Stomach (tissue), 19 donors: ENCODE measurements at places on chromosomes 6 and 20. TPM values are rescaled to one million over a fixed set of nuclear protein-coding genes. Genes with fewer than 3 reads are reported as not detected.

Gene LINC00237
- total RNA-seq, result not detected

Gene IP6K3
- total RNA-seq, result 73.5 TPM

Gene PNPLA1
- total RNA-seq, result not detected

Gene CST2
- total RNA-seq, result not detected

Gene ZNF451
- total RNA-seq, result 20.3 TPM

GRCh38 chr20:62359043-62359490, 8.0 kb downstream of the LAMA5 start:
- DNase-seq, result peak; percentile 83

GRCh38 chr6:109255946-109256640, 126.2 kb downstream of the CD164 start:
- DNase-seq, result peak; percentile 56

GRCh38 chr20:59560588-59561227, 43.6 kb upstream of the PHACTR3 start:
- DNase-seq, result peak; percentile 44

- peak; percentile 20 for DNase-seq
Observed at GRCh38 chr6:90502866-90503407, 83.9 kb downstream of the MAP3K7 start.

DNA sequence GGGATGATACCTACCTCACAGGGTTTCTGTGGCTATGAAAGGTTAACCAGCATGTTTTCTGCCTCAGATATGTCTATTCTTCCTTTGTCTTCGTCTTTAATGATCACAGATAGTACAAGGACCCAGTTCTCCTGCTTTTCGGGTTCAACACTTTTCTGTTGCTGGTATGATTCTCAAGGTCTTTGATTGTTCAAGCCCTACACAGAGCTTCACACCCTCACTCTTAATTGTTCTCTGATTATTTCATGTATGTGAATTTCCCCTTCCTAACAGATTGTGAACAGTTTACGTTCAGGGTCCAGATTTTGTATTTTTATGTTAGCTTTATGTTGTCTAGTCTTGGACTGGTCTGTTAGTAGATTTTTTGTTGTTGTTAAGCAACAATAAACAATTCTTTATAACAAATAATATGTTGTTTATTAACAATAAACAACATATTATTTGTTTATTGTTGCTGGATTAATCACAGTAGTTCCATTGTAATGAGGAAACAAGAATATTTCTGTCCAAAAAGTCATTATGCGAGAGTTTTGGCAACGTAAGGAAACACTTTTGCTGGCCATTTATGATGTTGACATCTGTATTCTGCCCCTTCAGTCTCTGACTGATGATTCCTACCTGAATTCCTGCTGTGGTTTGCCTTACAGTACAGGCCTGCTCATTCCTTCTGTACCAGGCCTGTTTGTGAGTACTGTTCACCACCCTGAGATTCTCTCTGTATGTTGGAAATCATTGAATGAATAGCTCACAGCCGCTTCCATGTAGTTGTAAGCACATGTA, 27.2 kb upstream of the TULP4 start:
- no peak for DNase-seq

DNA sequence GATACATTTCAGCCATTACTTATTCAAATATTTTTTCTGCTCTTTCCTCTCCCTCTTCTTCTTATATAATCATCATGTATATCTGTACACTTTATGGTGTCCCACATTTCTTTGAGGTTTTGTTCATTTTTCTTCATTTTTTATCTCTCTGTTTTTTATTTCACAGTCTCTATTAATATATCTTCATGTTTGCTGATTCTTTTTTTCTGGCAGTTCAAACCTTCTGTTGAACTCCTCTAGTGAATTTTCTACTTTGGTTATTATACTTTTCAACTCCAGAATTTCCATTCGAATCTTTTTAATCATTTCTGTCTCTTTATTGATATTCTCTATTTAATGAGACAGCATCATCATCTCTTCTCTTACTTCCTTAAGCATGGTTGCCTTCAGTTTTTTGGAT, 38.9 kb upstream of the FOXC1 start:
- DNase-seq, result no peak

DNA sequence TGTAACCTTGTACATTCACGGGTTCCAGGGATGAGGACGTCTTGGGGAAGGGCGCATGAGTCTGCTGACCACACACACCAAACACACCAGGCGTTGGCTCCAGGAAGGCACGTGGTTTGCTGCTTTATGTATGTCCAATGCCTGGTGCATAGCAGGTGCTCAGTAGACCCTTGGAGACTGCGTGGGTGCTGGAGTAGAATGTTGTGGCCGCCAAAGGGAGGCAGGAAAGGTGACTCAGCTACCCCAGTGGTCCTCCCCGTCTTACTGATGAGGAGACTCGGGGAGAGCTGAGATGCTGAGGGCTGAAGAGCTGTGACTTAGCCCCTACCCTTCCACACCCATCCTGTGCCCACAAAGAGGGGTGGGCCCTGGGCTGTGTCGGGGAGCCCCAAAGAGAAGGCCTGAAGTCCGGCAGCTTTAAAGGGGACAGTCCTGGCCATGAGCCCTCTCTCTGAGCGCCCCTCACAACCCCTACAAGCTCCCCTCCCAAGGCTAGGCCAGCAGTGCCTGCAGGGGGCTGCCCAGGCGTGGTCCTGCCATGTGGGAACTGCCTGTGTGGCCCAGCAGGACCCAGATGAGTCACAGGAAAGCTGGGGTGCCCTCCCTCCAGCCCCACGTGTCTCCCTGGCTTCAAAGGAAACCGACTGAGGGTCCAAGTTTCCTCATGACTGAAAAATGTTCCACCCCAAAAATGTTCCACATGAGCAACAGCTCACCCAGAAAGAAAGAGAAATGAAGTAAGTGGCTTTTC, 28.0 kb upstream of the PTGIS start:
- no peak for DNase-seq
